Cardiac septum (tissue), 1 donor: ENCODE measurements at places on chromosomes 13 and 19. TPM values are rescaled to one million over a fixed set of nuclear protein-coding genes. Genes with fewer than 3 reads are reported as not detected.

- no peak for DNase-seq
Measured at GRCh38 chr13:47146991-47147811, 250.3 kb upstream of the HTR2A start.

DNA sequence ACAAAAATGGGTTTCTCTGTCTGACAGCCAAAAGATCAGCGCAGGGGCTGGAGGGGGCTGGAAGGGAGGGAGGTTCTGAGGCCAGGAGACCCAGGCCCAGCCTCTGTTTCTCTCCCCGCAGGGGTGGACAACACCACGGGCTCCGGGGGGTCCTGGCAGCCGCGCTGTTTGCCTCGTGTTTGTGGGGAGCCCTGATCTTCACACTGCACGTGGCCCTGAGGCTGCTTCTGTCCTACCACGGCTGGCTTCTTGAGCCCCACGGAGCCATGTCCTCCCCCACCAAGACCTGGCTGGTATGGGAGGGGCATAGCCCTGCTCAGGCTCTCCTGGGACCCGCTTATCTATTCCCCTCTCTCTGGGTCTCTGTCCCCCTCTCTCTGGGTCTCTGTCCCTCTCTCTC, 9.6 kb downstream of the CPT1C start:
- no peak for DNase-seq

DNA sequence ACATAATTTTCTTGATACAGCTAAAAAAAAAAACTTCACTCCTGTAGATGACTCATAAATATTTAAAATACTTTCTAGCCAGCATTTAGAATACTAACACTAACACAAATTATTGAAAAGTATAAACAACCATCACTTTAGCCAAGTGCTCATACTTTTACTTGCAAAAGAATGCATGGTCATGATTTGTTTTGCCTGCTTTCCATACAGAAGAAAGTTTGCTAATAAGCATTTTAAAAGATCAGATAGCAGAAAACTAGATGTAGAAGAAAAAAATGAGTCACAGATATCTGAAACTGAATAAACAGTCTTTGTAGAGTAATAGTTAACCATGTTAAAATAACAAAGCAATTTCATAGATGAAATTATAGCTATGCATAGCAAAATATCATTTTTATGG, 2280.4 kb upstream of the PCDH20 start:
- DNase-seq, result no peak

The PLVAP gene
- 32.8 TPM for total RNA-seq
